Activated naive CD4-positive, alpha-beta T cell treated with anti-CD3 and anti-CD28 coated beads, Interleukin-2, amount 50 U/mL, for 16 hours (primary cell): ENCODE measurements at places on chromosomes 7 and 10.
A peak's percentile ranks its signal among the peaks of the same experiment; 100 is the strongest.

DNA sequence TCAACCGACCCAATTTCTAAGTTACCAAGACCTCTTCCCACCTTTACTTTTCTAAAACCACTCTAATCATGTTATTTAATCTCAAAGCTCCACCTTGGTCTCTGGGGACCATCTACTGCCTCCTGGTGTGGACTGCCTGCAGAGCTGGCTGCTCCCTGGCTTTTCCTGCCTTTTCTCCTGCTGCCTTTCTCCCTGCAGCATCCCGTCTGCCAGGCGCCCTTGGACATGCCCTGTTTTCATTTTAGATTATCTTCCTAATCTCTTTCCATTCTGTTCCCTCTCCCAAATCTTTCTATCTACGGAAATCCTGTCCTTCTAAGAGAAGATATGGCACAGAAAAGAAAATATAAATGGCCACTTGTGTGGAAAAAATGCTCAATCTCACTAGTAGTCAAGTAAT is 23.1 kb downstream of the TCAF1 start:
- DNase-seq = no peak

- no peak for DNase-seq
Observed at GRCh38 chr10:91756286-91756685, 41.9 kb upstream of the TNKS2 start.

GRCh38 chr7:25288556-25289307 is 60.4 kb upstream of the NPVF start:
- no peak for DNase-seq

DNA sequence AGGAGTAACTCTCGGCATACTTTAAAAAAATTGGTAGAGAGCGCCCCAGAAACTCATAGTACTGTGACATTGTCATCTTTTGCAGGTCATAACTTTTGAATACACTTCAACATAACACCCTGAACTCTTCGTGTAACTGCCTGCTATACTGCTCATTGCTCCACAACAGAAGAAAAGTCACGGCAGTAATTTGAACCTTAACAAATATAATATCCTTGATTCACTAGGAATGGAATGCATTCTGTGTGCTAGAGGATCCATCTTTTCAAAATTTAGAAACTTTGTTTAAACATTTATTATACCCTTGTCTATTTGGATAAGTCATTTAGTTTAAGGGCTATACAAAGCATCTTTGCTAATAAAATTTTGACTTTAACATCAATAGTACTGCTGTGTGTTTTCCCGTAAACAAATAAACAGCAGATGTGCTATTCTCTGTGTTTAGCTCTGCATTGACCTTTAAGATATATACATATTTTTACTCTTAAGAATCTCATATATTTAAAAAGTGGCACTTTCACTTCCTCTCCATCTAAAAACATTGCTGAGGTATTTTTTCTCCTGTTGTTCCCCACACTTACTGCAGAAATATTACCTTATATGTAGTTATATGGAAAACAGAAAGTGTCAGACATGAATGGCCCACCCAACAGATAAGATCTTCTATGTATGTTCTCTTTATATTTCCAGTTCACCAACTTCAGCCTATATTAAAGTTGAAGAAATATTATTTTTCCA is 217.6 kb upstream of the TMEM229A start:
- DNase-seq = no peak

- no peak for DNase-seq
Observed at GRCh38 chr7:121313220-121313792, 15.5 kb upstream of the WNT16 start.

- DNase-seq = no peak
Observed at GRCh38 chr7:121480058-121480457, 84.0 kb upstream of the FAM3C start.

GRCh38 chr10:104824380-104825006 is 183.4 kb downstream of the SORCS3 start:
- DNase-seq = peak; percentile 14
